ENCODE measurements at places on chromosomes 6 and 20. TPM values are rescaled to one million over a fixed set of nuclear protein-coding genes. Genes with fewer than 3 reads are reported as not detected.
A peak's percentile ranks its signal among the peaks of the same experiment; 100 is the strongest.

- H3K4me1 ChIP-seq, result no peaks in the 10 kb centered on the region
- H3K27ac ChIP-seq, result no peak overlapping the region
- H3K36me3 ChIP-seq, result no peaks in the 10 kb centered on the region
- peaks cover 46% of the 10 kb centered on the region for H3K27me3 ChIP-seq
- no peak for DNase-seq
- no peak overlapping the region for H3K4me3 ChIP-seq
Measured at GRCh38 chr6:70998148-70998547, 41.3 kb upstream of the B3GAT2 start.

The OR12D2 gene
- not detected for polyA plus RNA-seq

DNA sequence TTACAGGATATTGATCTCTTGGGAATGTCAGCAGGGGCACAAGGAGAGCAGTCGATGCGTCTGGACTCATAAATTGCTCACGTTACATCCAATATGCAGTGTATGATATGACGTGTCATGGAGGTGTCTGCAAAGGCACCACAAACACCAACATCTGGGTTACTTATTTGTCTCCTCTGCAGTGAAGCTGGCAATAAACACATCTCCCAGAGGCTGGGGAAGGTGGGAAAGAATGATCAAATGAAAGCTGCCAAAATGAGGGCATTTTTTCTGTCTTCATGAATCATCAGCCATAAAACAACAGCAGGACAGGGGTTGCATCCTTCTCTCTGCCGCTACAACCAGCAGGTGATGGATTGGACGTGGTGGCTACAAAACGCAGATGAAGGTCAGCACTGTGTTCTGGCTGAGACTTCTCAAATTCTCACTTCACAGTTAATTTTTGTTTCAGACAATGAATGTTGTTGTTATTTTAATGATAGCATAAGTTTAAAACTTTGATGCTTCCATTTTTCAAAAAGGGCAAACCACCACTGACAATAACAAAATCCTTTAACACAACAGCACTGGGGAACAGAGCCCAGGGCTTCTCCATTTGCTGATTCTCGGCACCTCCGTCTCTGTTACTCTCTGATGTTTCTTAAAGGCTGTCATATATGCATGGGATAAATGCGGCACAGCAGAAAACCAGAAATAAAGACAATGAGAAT is 47.5 kb downstream of the ERMARD start:
- H3K27me3 ChIP-seq, result peaks cover 47% of the 10 kb centered on the region
- DNase-seq, result no peak
- peaks cover 10% of the 10 kb centered on the region for H3K4me1 ChIP-seq
- no peak overlapping the region for H3K27ac ChIP-seq
- no peaks in the 10 kb centered on the region for H3K36me3 ChIP-seq

The SLC12A5 gene
- not detected for polyA plus RNA-seq

- no peak overlapping the region for H3K4me3 ChIP-seq
- no peaks in the 10 kb centered on the region for H3K36me3 ChIP-seq
- H3K27ac ChIP-seq, result no peak overlapping the region
- DNase-seq, result no peak
- H3K27me3 ChIP-seq, result peaks cover 4% of the 10 kb centered on the region
- H3K4me1 ChIP-seq, result no peaks in the 10 kb centered on the region
Measured at GRCh38 chr20:42093542-42094440, 475.6 kb upstream of the CHD6 start.

- no peak overlapping the region for H3K27ac ChIP-seq
- H3K36me3 ChIP-seq, result no peaks in the 10 kb centered on the region
- H3K4me3 ChIP-seq, result no peak overlapping the region
- DNase-seq, result no peak
Measured at GRCh38 chr20:58017231-58017969, 211.1 kb downstream of the ANKRD60 start.

DNA sequence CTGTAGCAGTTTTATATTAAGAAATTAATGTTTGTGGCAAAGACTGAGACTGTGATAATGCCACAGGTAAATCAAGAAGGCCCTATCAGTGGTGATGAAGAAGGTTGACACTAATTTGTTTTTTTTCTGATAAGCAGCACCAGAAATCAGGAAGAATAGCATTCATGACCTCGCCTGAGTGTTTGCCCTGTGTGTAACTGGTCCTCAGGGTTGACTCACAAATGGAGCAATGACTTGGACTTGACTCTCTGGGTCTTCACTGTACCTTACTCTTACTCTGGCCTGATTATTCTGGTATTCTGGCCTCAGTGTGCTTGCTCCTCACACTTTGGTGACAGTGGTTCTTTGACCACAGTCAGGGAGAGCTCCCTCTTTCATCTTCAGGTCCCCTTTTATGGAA is 243.9 kb downstream of the HAO1 start:
- H3K4me3 ChIP-seq, result no peak overlapping the region
- no peaks in the 10 kb centered on the region for H3K4me1 ChIP-seq
- DNase-seq, result no peak
- no peaks in the 10 kb centered on the region for H3K36me3 ChIP-seq

The HSD17B8 gene
- 23.2 TPM for polyA plus RNA-seq

DNA sequence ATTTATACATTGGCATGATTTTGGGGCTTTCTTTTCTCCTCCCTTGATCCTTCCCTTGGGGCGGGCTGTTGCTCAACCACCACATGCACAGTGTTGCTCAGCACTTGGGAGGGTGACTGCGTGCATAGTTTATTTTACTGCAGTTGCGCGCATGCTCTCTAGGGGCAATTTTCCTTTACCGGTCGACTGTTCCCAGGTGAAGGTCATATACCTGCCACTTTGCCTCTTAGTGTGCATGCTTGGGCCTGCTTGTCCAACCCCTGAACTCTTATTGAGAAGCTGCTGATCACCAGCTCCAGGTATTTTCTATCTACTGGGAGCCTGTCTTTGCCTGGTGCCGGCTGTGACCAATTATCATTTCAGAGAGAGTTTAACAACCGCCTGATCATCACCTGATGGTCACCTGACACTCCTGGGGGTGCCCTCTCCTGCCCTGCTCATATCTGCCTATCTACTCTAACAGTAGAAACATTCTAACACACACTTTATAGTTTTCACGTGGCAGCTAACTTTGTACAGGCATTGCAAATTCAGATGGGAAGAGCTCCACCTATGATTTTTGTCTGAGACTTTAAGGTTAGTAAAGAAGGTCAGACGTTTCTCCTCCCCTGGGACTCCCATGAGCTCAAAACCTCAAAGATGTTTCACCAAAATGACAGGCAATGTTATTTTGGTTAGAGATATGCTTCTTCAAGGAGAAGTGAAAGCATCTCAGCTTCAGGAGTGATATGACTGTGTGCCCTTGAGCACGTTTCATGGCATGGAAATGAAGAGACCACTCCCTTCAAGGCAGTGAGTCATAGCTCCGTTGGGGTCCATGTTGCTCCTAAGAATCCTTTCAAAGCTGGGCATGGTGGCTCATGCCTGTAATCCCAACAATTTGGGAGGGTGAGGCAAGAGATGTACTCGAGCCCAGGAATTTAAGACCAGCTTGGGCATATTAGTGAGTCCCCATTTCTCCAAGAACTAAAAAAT is 227.5 kb upstream of the MYLIP start:
- H3K4me1 ChIP-seq, result peaks cover 74% of the 10 kb centered on the region
- peak overlapping the region; percentile 78 for H3K4me3 ChIP-seq
- peak overlapping the region; percentile 98 for H3K27ac ChIP-seq

The BNIP5 gene
- polyA plus RNA-seq, result not detected

DNA sequence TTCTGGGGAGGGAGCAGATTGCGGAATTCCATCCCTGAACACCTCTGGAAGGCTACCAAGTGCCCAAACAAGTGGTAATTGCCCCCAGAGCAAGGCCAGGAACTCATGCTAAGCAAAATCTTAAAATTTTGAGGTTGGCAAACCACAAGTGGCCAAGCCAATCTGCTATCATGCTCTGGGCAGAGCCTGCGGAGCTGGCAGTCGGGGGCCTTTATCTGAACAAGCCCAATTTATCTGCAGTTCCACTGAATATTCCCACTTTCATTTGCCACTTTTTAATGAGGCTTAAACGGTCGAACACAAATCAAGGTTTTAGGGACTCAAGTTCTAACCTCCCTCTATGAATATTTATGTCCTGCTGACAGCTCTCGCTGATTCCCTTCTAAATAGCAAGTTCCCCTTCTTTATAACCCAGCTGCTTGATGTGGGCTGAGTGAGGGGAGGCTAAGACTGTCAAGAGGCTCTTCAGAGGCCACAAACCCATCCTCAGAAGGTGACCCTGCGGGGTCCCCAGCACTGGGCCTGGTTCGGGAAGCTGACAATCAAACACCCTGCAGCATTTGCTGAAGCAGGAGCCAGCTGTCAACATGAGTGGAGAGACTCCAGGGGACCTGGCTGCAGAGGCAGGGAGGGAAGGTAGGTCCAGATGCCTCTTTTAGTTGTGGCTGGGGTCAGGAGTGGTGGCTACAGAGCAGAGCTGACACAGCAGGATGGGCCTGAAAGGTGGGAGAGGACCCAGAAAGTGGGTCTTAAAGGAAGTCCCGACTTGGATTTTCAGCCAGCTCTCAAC is 11.9 kb downstream of the CCDC167 start:
- H3K27me3 ChIP-seq, result no peaks in the 10 kb centered on the region
- H3K36me3 ChIP-seq, result peaks cover under 1% of the 10 kb centered on the region
- H3K4me3 ChIP-seq, result no peak overlapping the region
- peak overlapping the region; percentile 78 for H3K27ac ChIP-seq
- DNase-seq, result no peak
- H3K4me1 ChIP-seq, result peaks cover 35% of the 10 kb centered on the region

DNA sequence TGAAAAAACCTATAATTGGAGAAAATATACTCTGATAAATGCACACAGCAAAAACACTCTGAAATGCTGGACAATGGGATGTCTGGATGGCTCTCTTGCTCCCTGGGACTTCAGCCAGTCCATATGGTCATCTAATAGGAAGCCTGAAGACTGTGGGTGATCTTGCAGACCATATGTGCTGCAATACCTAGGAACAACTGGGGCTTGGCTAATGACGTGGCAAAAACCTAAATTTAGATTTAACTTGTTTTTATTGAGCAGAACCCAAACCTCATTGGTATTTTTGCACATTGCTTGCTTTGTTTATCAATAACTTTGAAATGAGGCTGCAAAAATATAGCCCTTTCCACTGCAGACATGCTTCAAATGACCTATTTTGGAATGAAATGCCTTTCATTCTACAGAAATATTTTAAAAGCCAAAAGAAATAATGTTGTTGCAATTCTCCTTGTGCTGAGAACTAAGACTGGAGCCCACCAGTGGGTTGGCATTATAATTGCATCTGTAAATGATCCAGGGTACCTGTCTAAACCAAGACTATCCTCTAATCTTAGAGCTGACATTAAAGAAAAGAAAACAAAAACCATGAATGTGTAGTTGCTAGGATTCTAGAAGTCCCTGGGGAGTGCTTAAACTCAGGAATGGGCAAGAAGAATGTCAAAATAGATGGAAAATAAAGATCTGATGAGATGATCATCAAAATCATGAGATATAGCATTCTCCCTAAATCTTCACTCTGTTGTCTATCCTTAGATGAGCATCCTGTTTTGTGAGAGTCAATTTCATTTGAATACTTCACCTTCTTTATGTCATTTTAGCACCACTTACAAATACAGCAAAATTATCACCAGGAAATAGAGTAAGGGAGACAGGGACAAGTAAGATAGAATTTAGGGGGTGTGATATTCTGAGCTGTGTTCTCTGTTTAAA is 152.1 kb upstream of the RIMS1 start:
- H3K27ac ChIP-seq, result no peak overlapping the region
- no peaks in the 10 kb centered on the region for H3K4me1 ChIP-seq
- no peak for DNase-seq
- no peaks in the 10 kb centered on the region for H3K36me3 ChIP-seq

The SPATA25 gene
- not detected for polyA plus RNA-seq

The COX4I2 gene
- polyA plus RNA-seq, result 1.8 TPM

The PIGT gene
- 84.6 TPM for polyA plus RNA-seq

DNA sequence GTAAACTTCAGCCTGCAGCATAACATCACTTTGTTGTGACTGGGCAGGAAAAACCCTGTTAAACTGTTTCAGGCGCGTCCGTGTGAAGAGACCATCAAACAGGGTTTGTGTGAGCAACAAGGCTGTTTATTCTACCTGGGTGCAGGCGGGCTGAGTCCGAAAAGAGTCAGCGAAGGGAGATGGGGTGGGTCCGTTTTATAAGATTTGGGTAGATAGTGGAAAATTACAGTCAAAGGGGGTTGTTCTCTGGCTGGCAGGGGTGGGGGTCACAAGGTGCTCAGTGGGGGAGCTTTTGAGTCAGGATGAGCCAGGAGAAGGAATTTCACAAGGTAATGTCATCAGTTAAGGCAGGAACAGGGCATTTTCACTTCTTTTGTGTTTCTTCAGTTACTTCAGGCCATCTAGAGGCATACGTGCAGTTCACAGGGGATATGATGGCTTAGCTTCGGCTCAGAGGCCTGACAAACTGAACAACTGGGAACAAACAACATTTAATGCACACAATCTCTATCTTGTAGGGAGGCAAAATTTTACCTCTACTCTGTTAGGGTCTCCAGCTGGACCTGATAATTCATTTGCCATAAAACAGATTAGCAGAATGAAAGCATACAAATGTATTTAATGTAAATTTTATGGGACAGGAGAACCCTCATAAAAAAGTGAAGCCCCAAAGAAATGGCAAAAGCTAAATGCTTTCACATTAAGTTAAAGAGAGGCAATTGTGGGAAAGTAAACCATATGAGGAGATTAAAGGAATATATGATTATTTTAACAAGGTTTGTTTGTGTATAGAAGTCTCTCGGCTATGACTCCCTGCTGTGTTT is 58.3 kb upstream of the HFE start:
- no peak for DNase-seq
- H3K4me1 ChIP-seq, result peaks cover 52% of the 10 kb centered on the region
- no peaks in the 10 kb centered on the region for H3K27me3 ChIP-seq
- no peak overlapping the region for H3K4me3 ChIP-seq

GRCh38 chr6:69937402-69938136 is 71.2 kb downstream of the COL19A1 start:
- H3K4me3 ChIP-seq, result no peak overlapping the region
- H3K27ac ChIP-seq, result peak overlapping the region; percentile 85
- peaks cover 18% of the 10 kb centered on the region for H3K36me3 ChIP-seq
- H3K4me1 ChIP-seq, result peaks cover 16% of the 10 kb centered on the region
- no peaks in the 10 kb centered on the region for H3K27me3 ChIP-seq
- DNase-seq, result no peak

The RNF217 gene
- polyA plus RNA-seq, result not detected

The BHLHE23 gene
- not detected for polyA plus RNA-seq

DNA sequence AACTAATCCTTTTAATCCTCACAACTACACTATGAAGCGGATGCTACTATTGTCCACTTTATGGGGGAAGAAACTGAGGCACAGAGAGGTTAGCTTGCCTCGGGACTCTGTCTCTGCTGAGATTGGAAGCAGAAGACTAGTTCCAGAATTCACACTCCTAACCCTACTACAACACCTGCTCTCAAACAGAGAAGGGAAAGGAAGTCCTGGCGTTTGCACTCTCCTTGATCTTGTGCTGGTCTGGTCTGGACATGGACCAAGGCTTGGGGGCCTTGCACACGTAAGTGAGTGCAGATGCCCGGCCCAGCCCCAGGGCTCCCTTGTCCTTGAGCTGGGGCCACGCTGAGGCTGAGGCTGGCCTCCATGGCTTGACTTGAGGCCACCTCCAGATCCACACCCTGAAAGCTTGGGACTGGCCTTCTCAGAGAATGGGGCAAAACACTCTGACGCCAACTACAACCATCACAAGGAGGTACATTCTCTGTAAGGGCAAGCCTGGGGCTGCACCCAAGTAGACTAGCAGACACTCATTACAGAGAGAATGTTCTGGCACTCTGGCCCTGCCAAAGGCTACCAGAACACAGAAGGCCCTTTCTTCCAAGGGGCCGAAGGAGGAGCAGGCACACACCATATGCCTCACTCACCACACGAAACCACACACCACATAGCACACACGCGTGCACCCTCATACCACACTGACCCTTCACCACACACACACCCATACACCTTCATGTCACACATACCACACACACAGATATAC is 33.3 kb upstream of the EZR start:
- H3K4me1 ChIP-seq, result peaks cover 40% of the 10 kb centered on the region
- H3K27me3 ChIP-seq, result no peaks in the 10 kb centered on the region
- H3K4me3 ChIP-seq, result no peak overlapping the region
- DNase-seq, result no peak

All from naive B cell (primary cell).